ENCODE measurements at places on chromosomes 2 and 18.

DNA sequence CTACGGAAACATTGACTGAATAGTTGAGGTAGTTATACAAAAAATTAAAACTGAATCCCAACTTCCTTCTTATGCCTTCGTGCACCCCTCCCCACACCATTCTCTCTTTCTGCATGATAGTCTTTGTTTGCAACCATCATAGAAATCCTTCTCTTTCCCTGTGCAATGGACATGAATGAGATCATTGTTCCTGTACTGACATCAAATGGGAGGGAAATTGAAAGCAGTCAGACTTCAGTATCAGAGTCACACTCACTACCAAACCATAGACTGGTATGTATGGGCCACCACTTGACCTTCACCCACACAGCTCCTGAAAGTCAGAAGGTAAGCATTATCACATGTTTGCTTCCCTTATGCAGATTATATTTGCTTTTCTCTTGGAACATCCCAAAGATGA, 782.8 kb downstream of the BCL11A start:
- DNase-seq, result no peak

- DNase-seq, result peak; percentile 80
Observed at GRCh38 chr2:237673130-237674001, 46.0 kb downstream of the LRRFIP1 start.

- DNase-seq, result no peak
Observed at GRCh38 chr2:237866101-237866621, 6.7 kb downstream of the RAMP1 start.

DNA sequence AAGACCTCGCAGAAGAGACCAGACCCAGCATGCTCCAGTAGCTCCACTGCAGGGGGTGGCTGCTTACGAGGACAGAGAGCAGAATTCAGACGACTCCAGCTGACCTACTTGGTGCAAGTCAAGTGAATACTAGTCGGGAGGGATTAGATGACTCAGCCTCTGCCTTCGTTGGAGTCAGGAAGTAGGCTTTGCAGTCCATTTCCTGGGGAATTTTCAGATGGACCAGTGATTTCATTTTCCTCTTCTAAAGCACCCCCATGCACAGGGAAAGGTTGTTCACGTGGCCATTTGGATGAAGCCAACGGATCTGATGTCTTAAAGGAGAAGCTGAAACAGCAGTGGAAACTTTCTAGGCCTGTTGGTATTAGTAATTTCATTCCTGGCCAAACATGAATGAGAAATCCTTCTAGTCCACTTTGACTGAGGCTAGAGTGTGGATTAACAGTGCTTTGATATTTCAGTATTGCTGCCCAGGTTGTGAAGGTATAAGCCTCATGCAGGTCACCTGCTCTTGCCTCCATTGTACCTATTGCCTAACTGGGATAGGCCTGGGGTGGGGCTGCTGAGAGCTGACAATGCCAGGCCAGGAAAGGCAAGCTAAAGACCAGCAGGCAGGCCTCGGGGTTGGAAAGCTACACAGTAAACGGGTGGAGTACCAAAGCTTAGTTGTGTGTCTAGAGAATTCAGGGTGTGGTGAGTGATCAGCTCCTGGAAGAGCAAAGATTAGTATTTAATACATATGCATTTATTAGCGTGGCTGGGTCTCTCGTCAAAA, 117.6 kb upstream of the FOSL2 start:
- DNase-seq, result no peak

- no peak for DNase-seq
Observed at GRCh38 chr2:237599465-237600110, 9.1 kb upstream of the RAB17 start.

GRCh38 chr2:22355816-22356433, 1029.1 kb upstream of the KLHL29 start:
- DNase-seq, result no peak

- no peak for DNase-seq
Observed at GRCh38 chr2:3189076-3189591, 188.5 kb downstream of the EIPR1 start.

DNA sequence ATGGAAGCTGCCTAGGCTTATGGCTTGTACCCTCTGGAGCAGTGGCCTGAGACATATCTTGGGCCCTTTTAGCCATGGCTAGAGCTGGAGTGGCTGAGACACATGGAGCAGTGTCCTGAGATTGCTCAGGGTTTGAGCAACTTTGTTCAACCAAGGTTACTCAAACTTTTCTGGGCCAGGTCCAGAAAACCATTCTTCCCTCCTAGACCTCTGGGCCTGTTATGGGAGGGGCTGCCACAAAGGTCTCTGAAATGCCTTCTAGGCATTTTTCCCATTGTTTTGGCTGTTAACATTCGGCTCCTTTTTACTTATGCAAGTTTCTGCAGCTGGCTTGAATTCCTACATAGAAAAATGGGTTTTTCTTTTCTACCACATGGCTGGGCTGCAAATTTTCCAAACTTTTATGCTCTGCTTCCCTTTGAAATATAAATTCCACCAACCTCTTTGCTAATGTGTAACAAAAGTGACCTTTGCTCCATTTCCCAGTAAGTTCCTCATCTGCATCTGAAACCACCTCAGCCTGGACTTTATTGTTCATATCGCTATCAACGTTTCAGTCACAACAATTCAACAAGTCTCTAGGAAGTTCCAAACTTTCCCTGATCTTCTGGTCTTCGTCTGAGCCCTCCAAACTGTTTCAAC, 84.9 kb upstream of the MAP4K3 start:
- no peak for DNase-seq

- DNase-seq, result no peak
Observed at GRCh38 chr2:235206980-235207579, 255.3 kb downstream of the SH3BP4 start.

GRCh38 chr2:177211169-177211568, 1.4 kb upstream of the HNRNPA3 start:
- DNase-seq, result no peak

DNA sequence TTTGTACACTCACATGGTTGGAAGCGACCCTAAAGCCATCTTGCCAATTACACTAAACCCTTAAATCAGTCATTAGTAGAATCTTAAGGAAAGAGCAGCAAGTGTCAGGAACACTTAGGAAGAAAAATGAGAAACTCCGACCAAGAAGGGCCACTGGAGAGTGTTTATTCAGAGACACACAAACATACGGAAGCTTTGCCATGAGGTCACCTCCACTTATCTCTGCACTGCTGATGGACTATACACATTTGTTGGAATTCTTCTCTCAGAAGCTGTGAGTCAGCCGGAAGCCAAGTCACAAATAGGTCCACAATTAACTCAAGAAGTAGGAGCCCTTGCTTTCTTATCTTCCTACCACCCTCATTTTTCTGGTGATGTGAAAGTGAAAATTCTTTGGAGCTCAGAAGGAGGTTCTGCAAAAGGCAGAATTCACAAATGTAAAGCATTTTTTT, 21.6 kb downstream of the BMP10 start:
- DNase-seq, result no peak

DNA sequence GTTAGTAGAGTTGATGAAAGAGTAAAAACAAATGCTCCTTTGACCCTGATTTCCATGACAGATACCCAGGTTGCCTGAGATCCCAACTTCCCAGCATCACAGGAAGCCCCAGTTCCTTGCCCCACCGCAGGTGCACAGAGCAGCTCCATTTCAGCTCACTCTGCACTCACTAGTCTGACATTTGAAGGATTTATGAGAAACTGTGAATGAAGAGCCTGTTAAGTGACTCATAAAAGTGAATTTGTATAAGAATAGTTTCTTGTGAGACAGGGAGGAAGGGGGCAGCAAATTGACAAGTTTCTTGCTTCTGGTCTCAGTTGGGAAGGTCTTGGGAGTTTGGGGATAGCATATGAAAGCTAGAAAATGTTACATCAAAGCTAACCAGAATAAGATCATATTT, 248.7 kb upstream of the ATP5MC3 start:
- DNase-seq, result no peak

GRCh38 chr2:223884399-223884798, 47.0 kb upstream of the AP1S3 start:
- DNase-seq, result no peak

- DNase-seq, result no peak
Observed at GRCh38 chr2:169464882-169465281, 14.4 kb upstream of the BBS5 start.

- no peak for DNase-seq
Observed at GRCh38 chr2:109513749-109514588, 99.8 kb downstream of the SEPTIN10 start.

DNA sequence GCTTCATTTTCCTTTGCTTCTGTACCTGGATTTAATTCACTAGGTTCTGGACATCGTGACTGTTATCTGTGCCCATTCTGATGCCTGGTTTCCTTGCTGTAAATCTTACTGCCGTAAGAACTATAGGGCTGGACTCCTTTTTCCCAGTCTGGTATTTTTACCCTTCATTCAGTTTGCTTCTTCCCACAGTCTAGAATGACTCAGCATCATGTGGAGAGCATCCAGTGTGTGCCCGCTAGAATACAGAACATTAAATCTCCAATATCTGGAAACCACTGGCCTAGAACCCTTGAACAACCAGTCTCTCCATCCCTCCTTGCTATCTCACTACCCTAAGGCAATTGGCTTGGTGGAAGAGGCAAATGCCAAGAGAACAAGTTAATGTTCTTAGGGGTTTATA, 1075.4 kb upstream of the ZEB2 start:
- no peak for DNase-seq

DNA sequence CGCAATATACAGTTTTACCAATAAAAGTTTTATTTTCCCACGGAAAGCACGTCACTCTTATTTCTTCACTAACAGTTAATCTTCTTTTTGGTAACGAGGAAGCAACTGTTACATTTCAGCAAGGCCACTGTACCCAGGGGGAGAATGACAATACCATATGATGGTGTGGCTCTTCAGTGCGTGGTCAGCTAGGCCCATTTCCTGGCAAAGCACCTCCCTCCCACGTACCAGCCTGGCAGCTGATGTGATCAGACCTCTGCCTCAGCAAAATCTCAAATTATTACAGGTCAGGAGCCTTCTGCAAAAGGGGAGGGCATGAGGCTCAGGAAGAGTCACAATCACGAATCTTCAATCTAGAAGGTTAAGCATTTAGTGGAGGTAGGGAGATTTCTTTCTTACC, 55.4 kb downstream of the KLF7 start:
- DNase-seq, result no peak

GRCh38 chr2:56749152-56749752, 565.5 kb downstream of the CCDC85A start:
- DNase-seq, result no peak

GRCh38 chr2:164710837-164711765, 89.8 kb upstream of the GRB14 start:
- DNase-seq, result no peak

DNA sequence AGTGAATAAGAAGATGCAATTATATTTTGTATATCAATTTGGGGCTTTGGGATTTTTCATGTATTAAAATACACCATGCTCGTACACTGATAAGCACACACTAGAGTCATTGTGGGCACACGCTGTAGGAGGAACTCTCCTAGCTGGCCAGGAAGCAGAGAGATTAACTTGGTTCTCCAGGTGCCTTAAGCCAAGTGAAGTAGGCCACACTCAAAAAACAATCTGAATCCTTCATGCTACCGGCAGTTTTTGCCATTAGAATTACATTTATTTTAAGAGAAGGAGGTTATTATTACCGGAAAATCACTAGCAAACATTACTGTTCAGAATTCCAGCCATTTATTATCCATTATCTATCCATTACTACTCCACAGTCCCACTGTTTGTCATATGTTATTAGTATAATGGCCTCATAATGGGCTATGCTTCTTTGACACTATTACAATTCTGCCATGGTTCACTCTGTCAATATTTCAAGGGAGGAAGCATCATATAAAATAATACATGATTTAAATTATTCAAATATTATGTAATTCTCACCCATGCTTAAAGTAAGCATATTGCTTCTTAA, 214.4 kb downstream of the L3MBTL4 start:
- no peak for DNase-seq

DNA sequence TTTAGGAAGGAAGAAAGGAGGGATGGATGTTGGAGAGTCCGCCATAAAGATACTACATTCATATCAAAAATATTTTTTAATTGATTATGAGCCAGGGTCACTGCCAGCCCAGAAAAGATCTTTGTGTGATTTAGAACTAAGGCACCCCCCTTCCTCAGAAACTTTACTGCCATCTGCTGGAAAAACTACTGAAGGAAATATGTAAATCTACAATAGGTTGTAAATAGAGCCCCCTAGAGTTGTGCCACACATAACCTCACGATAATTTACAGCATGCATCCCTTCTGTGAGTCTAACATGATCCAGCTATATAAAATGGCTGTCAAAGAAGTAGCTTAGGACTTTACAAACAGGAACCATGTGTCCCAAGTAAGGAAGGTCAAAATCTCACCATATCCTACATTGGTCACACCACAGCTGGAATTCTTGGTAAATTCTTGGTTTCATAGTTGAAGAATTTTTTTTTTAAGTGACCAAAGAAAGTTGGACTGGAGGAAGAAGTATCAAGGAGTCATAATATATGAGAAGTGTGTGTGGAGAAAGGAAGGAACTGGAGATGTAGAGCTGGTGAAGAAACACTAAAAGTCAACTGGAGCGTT, 152.5 kb downstream of the CYP26B1 start:
- DNase-seq, result no peak

DNA sequence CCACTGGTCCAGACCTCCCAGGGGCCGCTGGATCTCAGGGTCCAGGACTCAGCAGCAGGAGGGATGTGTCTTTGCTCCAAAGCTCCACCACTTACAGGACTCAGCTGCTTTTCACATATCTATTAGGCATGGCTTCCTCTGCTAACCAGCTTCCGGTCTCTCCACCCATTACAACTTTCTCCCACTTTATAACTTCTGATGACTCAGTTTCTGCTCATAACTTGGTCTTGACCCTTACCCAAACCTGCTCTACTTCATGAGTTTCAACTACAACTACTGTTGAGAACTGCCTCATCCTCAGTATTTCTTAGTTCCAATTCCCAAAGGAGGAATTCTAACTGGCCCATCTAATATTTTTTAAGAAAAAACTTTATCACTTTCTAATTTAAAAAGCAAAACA, 17.2 kb downstream of the SULT1C2 start:
- no peak for DNase-seq

DNA sequence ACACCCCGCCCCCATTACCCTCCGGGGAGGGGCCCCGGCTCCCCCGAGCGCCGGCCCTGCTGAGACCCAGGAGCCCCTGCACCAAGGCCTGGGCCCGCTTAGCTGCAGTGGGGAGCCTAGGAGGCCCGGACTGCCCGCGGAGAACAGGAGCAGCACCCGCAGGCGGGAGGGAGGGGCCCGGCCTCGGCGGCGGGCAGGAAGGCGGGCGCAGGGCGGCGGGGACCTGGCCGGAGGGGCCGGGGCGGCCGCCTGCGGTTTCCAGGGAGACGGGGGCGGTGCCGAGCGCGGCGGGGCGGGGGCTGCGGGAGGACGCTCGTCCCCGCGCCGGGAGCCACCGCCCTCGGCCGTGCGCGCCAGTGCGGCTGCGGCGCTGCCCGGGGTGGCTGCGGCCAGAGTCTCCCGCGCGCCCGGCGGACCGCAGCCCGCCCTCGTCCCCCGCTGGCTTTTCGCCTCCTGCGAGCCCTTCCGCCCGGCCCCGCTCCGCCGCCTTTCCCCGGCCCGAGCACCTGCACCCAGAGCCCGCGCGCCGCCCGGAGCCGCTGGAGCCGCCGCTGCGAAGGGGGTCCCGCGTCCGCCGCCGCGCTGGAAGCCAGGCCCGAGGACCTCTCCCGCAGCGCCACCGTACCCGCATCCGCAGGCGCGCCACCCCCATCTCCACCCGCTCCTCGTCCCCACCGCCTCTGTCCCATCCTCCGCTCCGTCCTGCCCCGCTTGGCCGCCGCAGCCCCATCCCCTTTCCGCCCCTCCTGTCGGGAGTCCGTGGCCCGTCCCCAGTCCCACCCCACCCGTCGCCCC, 17.2 kb downstream of the GPC1 start:
- no peak for DNase-seq

Measured in activated T-helper 1 cell treated with anti-CD3 and anti-CD28 coated beads, Interleukin-2, amount 50 U/mL, for 16 hours (primary cell).